ENCODE measurements at places on chromosomes 2 and 18.

DNA sequence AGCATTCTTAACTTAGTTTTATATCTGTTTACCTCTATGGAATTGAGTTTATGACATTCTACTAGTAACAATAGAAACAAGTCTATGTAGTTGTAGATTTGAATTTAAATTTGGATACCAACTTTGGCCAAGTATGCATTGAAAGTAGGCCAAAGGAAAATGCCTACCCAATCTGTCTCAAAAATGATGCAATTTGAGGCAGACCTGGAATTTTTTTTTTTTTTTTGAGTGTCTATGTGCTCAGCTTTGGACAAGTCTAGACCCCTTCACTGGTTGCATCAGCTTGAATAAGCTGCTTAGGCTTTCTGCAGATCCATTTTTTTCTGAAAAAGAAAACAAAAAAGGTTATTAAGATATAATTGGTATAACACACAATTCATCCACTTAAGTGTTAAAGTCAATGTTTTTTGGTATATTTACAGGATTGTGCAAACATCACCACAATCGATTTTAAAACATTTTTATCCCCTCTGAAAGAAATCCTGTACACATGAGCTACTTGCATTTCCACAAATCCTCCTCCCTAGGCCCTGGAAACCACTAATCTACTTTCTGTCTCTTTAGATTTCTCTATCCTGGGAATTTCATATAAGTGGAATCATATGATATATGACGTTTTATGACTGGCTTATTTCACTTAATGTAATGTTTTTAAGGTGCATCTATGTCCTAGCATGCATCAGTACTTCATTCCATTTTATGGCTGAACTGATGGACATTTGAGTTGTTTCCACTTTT lies 185.1 kb upstream of the CCDC68 start:
- no peak for DNase-seq

GRCh38 chr2:58460670-58461069 lies 219.5 kb upstream of the FANCL start:
- DNase-seq: no peak

GRCh38 chr2:169363560-169364150 lies 1.3 kb upstream of the LRP2 start:
- peak; percentile 19 for DNase-seq

GRCh38 chr18:25364732-25365131 lies 12.8 kb upstream of the ZNF521 start:
- no peak for DNase-seq

DNA sequence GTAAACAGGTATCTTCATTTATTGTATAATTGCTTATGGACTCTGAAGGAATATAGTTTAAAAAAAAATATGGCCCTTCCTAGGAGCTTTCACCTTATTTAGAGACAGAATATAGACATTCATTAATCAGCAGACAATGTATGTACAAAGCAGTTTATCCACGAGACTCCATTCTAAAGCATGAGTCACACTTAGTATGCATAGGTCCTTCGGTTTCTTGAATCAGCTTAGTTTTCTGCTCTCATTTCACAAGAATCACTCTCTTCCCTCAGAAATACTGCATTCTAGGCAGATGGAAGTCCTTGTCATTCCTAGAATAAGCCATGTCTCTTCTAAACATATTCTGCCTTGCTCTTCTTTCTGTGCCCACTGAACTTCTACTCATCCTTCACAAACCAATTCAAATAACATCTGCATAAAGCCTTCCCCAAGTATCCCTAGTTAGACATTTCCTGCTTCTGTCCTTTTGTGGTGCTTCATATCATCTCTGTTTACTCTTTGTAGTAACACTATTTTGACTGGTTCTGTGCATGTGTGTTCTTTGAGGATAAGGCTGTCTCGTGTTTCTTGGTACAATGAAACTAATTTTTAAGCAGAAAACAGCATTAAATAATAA lies 84.5 kb downstream of the PTRHD1 start:
- no peak for DNase-seq

GRCh38 chr2:48292393-48292792 lies 237.6 kb upstream of the STON1 start:
- DNase-seq: no peak

DNA sequence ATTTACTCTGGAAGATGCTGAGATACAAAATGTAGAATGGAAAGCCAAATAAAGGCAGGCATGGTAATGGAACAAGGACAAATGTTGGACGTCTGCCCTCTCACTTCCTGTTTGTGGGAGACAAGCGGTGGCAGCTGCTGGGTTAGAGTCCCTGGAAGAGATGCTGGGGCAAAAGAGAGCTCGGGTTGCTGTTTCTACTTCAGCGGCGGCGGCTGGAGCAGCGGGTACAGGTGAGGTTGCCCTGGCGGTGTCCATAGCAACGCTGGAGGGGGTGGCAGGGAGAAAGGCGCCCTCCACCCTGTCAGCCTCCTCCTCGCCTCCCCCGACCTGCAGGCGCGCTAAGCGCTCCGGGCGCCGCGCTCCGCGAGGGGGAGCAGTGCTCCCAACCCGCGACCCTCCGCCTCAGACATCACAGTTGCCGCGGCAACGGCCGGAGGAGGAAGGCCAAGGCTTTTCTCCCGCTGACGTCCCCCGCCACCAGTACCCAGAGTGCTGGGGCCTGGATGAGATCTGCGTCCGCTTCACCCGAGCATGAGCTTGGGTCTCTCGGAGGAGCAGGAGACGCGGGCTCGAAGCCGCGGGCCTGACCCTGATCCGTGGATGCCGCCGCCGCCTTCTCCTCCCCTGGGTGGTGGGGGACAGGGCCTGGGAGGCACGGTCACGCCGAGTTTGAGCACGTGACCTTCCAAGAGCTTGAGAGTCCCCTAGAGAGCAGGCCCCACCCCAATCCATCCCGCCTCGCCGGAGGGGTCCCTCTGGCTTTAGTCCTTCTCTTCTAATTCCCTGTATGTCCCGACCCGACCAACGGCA lies 65.6 kb downstream of the NOL4 start:
- DNase-seq: no peak

- no peak for DNase-seq
Measured at GRCh38 chr2:128237081-128237534, 81.6 kb downstream of the HS6ST1 start.

- DNase-seq: no peak
Measured at GRCh38 chr2:67560771-67561456, 163.8 kb downstream of the ETAA1 start.

GRCh38 chr2:201148434-201148990 lies 32.5 kb downstream of the CFLAR start:
- no peak for DNase-seq

DNA sequence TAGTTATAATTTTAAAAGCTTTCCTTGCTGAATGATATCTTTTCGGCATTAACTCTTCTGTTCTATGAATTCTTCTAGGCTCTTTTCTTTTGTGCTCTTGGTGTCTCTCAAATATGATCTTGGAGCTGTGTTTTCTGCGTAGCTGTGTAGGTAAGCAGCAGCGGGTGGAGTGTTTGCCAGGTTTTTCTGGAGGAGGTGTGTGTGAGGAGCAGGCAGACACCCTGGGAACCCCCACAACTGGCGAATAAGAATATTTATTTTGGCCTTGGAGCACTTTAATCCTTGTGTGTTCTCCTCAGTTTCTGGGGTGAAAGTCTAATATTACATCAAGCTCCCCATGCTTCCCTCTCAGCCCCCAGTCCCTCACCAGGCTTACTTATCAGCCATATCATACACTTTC lies 232.0 kb upstream of the FANCL start:
- no peak for DNase-seq

DNA sequence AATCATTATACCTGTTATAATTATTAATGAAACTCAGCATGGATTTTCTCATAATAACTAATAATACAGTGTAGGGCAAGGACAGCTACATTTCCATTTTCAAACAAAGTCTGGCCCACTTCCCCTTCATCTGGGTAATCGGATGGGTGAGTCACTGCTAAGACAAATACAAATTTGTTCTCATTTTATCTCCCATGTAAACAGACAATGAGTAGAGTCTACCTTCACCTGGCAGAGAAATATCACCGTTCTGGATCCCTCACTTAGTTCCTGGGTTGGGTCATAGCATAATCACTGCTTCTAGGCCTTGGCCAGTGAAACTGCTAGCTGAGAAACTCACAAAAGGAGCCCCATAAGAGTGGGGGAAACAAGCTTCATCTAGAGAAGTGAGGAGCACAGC lies 9.2 kb downstream of the CNTNAP5 start:
- no peak for DNase-seq

- DNase-seq: no peak
Measured at GRCh38 chr2:209316141-209316540, 107.7 kb upstream of the MAP2 start.

GRCh38 chr2:104849618-104850141 lies 4.2 kb upstream of the POU3F3 start:
- no peak for DNase-seq

DNA sequence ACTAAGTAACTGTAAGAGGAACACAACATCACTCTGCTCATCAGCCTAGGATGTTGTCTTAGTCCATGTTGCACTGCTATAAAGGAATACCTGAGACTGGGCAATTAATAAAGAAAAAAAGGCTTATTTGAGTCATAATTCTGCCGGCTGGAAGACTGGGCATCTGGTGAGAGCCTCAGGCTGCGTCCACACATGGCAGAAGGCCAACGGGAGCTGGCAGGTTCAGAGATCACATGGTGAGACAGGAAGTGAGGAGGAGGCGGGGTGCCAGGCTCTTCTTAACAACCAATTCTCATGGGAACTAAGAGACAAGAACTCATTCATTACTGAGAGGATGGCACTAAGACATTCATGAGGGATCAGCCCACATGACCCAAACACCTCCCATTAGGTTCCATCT lies 46.8 kb downstream of the EPG5 start:
- no peak for DNase-seq

DNA sequence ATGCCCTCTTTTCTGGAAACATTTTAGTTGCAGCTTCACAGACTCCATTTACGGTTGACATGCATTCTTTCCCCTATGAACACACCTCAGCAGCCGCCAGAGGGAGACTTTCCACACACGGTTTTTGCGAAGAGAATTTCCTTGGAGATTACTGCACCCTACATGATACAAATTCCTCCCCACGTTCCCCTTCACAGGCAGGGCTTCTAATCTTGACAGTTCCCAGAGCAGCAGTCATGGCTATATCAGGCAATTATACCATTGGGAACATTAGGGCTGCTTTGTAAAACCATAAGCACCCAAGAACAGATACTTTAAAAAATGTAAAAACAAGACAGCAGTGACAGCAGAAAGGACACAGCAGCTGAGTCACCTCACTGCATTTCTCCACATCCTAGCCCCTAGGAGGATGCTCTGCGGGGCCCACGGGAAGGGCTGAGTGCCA lies 253.8 kb downstream of the TGIF1 start:
- DNase-seq: peak; percentile 26

DNA sequence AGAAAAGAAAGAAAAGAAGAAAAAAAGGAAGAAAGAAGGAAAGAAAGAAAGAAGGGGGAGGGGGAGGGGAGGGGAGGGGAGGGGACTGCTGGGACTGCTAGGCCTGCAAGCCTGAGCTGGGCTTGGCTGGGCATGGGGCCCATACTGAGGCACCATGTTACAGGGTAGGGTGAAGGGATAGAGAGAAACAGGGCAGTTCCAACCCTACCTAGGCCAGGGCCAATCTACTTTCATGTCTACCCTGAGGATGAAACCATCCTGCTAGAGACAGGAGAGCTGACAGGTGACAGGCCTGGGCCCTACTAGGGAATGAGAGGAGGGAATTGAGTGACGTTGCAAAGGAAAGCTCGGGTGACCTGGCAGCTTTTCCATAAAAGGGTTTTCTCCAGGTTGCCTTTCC lies 41.7 kb downstream of the TEX44 start:
- DNase-seq: no peak

DNA sequence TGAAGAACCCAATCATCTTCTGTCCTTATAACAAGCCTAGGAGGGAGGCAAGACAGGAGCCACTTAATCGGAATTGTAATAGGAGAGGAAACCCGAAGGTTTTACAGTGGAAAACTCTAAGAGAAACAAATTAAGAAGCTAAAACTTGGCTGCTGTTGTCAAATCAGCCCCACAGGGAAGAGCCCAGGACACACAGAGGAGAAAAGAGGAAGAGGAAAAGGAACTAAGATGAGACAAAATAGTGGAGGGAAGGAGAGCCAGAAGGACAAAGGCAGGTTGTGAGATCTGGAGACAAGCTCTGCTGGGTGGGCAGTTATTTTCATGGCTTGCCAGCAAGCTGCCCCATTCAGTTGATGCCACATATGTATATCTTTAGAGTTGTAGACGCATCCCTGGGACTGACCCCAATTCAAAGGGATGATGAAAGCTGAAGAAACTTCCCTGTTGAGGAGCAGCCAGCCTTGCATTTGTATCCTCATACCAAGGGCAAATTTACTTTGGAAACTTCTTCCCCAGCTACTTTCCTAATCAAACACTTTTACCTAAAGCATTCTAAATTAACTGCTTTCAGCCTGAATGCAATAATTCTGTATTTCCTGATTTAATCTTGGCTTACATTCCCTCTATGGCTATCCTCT lies 499.8 kb upstream of the MEIS1 start:
- DNase-seq: no peak

DNA sequence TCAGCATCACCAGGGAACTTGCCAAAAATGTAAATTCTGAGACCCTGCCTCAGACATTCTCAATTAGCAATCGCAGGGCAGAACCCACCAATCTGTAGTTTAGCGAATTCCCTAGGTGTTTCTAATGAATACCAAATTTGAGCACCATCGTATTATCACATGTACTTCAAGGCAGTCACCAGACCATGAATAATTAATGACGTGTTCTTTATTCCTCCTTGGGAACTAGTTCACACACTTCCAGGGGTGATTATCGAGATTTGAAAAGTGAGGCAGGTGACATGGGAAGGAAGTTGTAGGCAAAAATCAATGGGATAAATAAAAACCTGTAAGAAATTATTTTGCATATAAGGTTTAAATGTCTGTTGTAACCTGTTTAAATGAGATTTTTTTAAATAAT lies 102.5 kb upstream of the CRIM1 start:
- DNase-seq: no peak

DNA sequence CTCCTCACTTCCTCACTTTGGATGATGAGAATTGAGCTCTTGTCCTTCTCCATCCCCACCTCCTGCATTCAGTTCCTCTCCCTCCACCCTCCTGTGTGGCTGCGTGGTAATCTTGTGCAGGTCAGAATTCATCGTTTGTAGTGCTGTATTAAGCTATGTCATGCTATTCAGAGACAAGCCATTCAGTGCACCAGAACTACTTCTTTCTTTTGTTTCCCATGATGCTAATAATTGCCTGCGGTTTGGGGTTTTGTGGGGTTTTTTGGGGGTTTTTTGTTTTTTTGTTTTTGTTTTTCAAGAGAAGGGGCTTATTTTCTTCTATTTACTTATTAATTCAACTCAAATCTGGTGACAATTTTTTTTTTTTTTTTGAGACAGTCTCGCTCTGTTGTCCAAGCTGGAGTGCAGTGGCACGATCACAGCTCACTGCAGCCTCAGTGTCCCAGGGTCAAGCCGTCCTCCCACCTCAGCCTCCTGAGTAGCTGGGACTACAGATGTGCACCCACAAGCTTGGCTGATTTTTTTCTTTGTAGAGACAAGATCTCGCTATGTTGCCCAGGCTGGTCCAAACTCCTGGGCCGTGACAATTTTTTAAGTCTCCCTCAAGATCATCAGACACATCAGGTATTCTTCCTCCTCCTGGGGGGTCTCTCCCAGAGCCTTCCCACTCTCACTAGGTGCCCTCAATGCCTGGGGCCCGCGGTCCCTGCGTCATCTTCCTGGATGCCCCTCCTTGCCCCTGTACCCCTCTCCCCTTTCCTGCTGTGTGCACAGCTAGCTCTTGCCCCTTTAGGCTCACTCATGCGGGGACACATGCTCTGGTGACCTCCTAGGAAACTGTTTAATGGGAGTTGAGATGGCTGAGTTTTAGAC lies 37.8 kb downstream of the MAL start:
- no peak for DNase-seq

Data from CD4-positive, alpha-beta T cell treated with Interleukin-15 for 1 hour (primary cell).